ENCODE measurements at places on chromosomes 4 and X. TPM values are rescaled to one million over a fixed set of nuclear protein-coding genes. Genes with fewer than 3 reads are reported as not detected.

Gene TSPAN6
- not detected for total RNA-seq

DNA sequence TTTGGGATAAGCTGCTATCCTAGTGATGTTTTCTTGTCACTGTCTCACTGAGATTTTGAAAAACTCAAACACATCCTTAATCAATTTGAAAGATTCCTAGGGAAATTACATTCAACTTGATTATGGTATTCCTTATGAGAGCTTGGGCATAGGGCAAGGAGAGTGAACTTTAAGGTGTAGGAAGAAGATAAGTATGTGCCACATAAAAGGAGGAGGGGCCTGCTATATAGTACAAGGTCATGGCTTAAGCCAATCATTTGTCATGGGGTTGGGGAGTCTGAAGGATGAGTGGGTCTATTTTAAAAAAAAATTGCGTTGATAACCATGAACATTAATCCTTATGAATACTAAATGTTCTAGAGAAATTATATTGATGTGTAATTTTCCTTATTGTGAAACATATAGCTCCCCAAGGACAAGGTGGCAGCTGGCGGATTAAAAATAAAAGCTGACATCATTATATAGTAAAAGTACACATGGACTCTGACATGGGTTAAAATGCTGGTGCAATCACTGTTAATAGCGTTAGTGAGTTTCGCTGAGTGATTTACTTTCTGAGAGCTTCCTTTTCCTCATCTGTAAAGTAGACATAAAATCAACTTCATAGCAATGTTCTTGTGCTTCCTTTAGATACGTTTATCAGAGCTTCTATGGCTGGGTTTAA, 17.4 kb downstream of the GALNT7 start:
- DNase-seq = no peak

- no peak for DNase-seq
Measured at GRCh38 chr4:38914854-38915253, 47.2 kb downstream of the FAM114A1 start.

DNA sequence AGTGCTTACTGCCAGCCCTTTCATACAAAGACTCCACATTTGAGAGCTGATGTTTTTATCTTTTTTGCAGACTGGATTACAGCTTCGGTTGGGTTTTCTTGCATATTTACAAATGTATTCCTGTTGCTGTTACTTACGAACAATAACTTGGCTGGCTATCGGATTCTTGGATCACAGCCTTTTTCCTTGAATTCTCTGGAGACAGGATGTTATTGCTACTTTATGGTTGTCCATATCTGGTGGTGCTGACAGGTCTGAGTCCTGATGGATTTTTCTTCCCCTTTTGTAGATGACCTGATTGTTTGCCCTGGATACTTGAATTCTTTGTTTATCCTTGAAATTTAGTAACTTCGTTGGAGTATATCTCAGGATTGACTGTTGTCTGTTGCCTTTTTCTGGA, 77.7 kb downstream of the PDK3 start:
- DNase-seq = no peak

DNA sequence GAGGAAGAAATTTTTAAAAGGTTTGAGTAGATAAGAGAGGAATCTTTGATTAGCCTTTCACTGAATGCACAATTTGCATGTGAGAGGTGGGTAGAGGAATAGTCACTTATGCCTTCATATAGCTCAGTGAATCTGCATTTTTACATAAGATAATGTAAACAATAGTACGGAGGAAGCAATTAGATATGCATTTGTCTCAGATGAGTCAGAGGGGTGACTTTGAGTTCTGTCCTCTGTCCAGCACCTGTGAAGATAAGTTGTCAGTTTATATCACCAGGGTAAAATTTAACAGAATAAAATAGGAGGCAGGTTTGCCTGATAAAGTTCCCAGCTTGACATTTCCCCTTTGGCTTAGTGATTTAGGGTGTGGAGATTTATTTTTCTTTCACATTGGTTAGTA, 841.9 kb downstream of the PCDH18 start:
- no peak for DNase-seq

DNA sequence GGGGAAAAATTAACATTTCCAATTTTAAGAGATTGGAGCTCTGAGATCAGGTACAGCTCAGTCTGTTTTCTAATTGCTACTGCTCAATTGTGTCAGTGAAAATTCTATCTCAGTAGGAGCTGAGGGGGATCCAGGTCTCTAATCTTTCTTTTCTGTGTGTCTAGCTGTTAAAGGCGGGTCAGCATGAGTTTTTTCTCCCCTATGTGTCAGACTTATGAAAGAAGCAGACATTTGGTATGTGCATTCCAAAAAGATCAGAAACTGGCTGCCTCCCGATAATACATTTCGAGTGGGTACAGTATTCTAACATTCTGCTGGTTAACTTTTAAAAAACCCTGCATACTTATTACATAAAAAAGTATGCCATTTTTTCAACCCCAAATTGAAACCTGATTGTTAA, 72.4 kb downstream of the PCDH7 start:
- DNase-seq = no peak

Gene RNF212
- 2.7 TPM for total RNA-seq

DNA sequence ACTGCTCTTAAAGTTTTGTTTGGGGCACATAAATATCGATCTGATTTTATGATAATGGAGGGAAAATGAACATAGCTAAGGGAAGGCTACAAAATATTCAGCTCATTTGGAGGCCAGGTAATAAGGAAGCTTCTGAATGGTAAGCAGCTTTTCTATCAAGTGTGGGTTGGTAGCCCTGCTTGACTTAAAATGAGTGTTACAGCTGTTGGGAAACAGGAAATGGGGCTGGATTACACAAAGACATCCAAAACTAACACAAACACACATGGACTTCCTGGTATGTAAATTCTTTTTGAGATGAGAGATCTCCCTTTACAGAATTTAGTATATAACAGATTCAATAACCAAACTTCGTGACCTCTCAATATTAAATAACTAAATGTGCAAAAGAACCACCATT, 58.0 kb downstream of the FGF16 start:
- DNase-seq = no peak

Data from activated CD8-positive, alpha-beta T cell treated with anti-CD3 and anti-CD28 coated beads, Interleukin-2, amount 10 ng/mL, durations not matched to agents 7 days and 5 days (primary cell).